Neural crest cell (in vitro differentiated cells): ENCODE measurements at places on chromosomes 2 and 18. TPM values are rescaled to one million over a fixed set of nuclear protein-coding genes. Genes with fewer than 3 reads are reported as not detected.

- DNase-seq, result no peak
Observed at GRCh38 chr2:59389240-59389639, 1148.1 kb upstream of the FANCL start.

DNA sequence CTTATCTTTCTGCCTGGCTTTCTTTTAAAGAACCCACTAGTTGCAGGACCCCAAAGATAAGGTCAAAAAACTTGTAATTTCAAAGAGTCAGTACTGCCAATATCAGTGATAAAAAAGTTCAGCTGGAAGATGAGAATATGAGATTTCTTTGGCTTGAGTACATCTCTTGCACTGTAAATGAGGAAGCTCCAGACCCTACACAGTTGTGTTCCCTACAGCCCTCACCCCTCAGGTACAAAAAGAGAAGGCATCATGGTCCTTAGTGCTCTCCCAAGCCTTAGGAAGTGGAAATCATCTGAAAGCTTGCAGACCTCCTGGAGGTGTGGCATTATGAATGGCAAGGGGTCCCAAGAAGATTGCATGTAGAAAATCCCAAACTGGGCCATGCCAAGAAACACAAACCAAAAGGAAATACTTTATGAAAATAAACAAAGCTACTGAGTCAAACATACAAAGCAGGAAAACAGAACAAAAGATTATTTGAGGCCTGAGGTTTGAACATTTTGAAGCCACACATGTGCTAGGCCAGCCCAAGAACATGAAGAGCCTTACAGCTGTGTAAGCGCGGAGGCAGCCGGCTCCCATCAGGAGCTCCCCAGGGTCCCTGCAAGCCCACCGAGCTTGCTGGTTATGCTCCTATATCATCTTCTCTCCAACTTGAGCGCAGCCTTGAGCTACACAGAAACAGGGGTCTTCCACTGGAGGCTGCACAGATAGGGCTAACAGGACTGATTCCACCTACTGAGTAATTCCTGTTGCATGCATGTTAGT is 217.0 kb downstream of the OSR1 start:
- DNase-seq, result no peak

CD8A gene
- total RNA-seq, result 0.16 and 0.54 TPM in 2 replicates

GRCh38 chr2:55871637-55872036 is 51.9 kb downstream of the EFEMP1 start:
- no peak for DNase-seq

MOB4 gene
- total RNA-seq, result 28.0 and 32.2 TPM in 2 replicates

ALLC gene
- total RNA-seq, result not detected in 2 replicates

GRCh38 chr2:15672961-15673918 is 81.6 kb downstream of the DDX1 start:
- DNase-seq, result no peak

DNA sequence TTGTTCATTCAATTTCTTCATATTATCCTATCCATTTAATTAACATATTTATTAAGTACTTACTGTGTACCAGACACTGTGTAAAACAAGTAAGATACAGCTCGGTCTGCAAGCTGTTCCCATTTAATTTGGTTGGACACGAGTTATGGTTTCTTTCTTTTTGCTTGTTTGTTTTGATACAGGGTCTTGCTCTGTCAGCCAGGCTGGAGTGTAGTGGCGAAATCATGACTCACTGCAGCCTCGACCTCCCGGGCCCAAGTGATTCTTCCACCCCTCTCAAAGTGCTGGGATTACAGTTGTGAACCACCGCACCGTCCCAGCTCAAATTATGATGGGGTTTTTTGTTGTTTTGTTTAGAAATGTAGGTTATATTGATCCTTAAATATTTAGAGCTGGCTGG is 9.0 kb downstream of the CYBRD1 start:
- DNase-seq, result no peak

DNA sequence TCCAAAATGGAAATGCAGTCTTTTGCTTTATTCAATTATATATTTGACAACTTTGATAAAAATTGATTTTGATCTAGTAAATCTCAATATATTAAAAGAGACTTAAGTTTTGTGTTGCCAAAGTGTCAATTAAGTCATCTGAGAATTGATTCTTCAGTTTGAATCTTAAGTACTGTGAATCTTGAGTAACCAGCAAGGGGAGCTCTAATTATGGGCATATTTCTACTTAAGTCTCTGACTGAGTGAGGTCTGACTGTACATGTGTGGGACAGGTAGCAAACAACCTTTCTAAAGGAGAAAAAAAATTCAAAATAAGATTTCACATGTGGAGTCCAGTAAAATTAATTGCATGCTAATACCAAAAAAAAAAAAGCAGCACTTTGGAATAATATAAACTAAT is 503.7 kb upstream of the SLC8A1 start:
- DNase-seq, result no peak

TUBA3D gene
- total RNA-seq, result not detected in 2 replicates

UGT1A7 gene
- not detected in 2 replicates for total RNA-seq

- DNase-seq, result no peak
Observed at GRCh38 chr2:146193619-146194018, 1651.2 kb upstream of the ACVR2A start.

SERPINB12 gene
- total RNA-seq, result not detected in 2 replicates

GRCh38 chr2:1480671-1481076 is 67.4 kb downstream of the TPO start:
- no peak for DNase-seq

GRCh38 chr2:10046931-10047330 is 3.6 kb downstream of the KLF11 start:
- DNase-seq, result no peak

GRCh38 chr2:217652761-217653639 is 349.8 kb downstream of the TNS1 start:
- no peak for DNase-seq

C2orf78 gene
- not detected in 2 replicates for total RNA-seq

DNA sequence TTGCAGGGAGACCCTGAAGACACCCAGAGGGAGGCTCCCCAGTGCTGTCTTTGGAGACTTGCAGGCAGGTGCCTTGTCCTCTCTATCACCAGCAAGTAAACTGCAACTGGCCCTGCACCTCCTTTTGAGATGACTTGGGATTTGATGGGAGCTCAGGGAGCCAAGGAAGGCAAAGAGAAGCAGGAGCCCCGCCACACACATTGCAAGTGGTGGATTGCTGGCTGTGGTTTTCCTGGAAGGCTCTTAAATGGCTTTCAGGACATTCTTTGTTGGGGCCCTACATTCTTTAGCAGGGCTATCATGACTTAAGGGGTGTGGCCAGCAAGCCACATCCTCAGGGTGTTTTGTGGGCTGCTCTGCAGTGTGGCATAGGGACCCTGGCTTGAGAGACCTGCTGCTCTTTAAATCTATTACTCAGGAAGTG is 39.9 kb upstream of the CDC42EP3 start:
- DNase-seq, result no peak

CABYR gene
- total RNA-seq, result 9.5 and 11.0 TPM in 2 replicates

GRCh38 chr18:30016179-30016578 is 1026.4 kb downstream of the DSC3 start:
- no peak for DNase-seq

- no peak for DNase-seq
Observed at GRCh38 chr2:212173331-212173730, 365.3 kb downstream of the ERBB4 start.
